NCI-H1105 treated with DMSO at 0.1 percent for 48 hours (cell line): ENCODE measurements at places on chromosomes 12 and 14.
A peak's percentile ranks its signal among the peaks of the same experiment; 100 is the strongest.

GRCh38 chr12:118921761-118922160 is 59.6 kb upstream of the SRRM4 start:
- no peak for DNase-seq

GRCh38 chr12:109767991-109768900 is 54.6 kb downstream of the FAM222A start:
- no peak for DNase-seq

GRCh38 chr12:74945771-74946198 is 263.9 kb downstream of the KCNC2 start:
- DNase-seq: no peak

DNA sequence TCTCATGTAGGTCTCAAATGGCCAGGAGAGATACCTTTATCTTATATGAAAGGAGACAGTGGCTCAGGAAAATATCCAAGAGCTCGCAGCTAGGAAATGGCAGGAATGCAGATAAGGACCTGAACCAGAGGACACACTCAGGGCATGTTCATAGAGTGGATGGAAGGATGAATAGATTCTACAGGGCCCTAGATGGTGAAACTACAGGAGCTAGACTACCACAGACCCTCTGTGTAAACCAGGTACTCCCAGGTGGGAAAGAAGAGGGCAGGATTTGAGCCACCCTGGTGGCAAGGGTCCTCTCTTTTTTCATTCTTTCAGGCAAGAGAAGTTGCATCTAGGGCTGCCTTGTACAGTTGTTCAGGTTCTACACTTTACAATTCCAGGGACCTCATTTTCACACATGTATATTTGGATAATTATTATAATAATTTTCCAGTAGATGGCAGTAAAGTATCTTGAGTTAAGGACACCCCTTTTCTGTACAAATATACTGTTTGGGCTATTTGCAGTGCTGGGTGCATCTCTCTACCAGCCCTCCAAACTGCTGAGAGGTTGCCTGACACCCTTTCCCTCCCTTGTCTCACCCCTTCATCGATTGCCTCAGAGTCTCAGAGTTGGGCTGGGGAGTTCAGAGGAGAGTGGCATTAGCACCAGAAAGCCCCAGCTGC is 10.5 kb upstream of the ZDHHC22 start:
- DNase-seq: peak; percentile 75

DNA sequence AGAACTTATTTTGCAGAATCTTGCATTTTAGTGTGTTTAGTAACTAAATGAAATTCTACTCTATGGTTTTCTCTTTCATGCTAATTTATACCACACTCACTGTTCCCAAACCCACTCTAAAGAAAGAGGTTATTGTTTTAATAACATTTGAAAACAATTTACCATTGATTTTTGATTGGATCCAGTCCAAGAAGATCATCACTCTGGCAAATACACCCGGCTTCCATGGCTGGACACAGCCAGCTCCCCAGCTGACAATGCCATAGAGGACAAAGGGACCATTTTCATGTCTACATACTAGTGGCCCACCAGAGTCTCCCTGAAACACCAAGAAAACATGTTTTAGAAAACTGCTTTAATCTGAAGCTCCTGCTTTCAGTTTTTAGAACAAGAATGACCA is 42.4 kb downstream of the OVCH1 start:
- peak; percentile 51 for DNase-seq

GRCh38 chr14:75273272-75274049 is 5.2 kb upstream of the FOS start:
- DNase-seq: no peak

DNA sequence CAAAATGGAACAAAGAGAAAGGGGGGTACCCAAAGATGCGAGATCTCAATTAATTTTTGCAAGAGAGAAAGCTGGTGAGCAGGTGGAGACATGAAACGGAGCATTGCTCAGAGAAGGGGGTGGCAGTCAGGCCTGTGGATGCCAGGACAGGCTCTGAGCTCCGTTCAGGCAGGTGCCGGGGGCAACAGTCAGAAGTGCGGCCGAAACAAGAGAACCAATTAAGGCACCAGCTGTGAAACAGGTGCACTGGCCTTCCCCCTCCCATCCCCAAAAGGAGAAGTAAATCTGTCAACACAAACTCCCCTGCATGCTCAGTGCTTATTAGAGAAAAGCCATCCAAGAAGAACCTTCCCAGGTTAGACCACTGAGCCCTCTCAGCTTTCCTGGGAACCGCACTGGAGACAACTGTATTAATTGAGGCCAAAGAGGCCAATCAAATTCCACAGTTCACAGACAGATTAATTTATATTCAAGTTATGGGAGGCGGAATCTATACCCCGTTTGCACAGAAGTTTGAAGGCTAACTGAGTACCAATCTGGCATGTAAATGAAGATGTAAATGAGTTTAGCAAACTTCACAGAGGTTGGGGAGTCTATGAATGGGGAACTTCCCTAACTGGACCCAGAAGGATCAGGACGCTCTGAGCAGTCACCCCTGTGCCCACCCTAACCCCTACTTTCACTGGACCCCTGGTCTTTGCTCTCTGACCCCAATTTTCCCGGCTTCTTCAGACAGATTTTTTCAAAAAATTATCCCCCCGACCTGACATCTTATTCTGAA is 20.9 kb downstream of the OAS2 start:
- DNase-seq: peak; percentile 30

GRCh38 chr12:84756961-84757360 is 155.6 kb downstream of the SLC6A15 start:
- no peak for DNase-seq

- no peak for DNase-seq
Observed at GRCh38 chr12:75170640-75171185, 38.9 kb downstream of the KCNC2 start.
